ENCODE measurements at places on chromosomes 6 and 20.

DNA sequence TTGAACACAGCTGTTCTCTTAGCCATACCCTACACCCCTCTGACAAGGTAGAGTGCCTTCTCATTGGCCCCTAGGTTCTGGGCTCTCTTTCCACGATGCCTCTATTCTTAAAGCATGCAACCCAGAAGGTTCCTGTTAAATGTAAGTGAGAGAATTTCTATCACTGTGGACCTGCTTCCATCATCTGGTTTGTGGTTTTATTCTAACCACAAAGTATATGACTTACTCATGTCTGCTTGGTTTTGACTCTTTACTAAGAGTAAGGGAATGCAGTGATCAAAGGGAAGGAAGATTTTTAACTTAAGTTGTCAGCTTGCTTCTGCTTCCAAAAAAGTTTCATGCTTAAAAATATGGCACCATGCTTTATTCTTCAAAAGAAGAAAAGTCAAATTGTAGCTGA lies 80.2 kb downstream of the ANKEF1 start:
- no peak for DNase-seq

- DNase-seq: no peak
Measured at GRCh38 chr20:46803123-46804020, 91.3 kb upstream of the EYA2 start.

DNA sequence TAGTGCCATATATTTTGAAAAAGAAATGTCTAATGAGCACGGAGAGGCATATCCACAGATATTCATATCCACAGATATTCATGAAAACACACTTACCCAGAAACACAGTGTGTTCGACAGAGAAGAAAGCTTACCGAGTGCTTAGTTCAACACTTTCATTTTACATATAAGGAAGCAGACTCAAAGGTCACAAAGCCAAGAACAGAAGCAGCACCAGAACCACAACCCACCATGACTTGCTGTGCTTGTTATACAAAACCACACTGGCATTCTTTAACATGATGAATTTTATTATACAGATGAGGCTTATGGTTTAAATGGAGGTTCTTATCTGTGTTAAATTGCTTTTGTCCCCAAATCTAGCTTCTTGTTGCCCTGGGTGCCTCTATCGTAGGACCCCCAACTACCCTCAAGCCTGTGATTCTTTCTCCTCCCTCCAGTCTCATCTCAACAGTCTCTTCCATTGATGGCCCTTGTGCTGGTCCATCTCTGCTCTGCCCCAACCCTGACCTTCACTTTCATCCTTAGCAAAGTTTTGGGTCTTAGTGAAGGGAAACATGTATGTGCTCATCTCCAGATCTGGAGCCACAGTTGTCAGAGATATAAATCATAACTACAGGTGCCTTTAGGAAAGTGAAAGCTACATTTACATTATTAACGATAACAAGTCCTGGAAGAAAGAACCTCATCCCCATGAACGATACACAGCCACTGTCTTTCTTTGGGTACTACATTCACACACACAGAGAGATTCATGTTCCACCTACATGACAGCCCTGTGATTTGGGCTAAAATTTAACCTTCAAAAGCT lies 40.0 kb downstream of the SF3B5 start:
- no peak for DNase-seq

GRCh38 chr6:24642061-24642460 lies 3.9 kb downstream of the KIAA0319 start:
- DNase-seq: no peak

DNA sequence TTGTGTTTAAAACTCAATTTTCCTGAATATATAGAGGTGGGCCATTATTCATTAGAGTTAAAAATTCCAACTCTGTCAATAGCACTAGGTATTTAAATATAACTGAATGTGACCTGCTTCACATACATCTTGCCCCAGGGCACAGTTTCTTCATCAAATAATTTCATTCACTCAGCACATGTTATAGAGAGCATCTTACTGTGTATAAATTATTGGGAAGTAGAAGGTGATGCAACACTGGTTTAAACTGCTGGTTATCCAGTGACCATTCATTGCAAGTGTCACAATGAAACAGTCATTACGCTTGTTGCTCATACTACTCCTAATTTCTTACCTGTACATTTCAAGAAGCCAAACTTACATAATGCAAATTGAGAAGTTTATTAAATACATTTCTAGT lies 93.4 kb downstream of the KHDRBS2 start:
- DNase-seq: no peak

DNA sequence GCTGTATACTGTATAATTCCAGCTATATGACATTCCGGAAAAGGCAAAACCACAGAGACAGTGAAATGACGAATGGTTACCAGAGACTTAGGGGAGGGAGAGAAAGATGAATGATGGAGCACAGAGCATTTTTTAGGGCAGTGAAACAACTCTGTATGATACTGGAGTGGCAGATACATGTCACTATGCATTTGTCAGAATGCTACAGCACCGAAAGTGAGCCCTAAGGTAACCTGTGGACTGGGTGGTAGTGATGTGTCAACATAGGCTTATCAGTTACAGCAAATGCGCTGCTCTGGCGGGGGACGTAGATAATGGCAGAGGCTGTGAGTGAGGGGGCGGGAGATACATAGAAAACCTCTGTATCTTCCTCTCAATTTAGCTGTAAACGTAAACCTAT lies 201.3 kb upstream of the SSTR4 start:
- DNase-seq: no peak

GRCh38 chr20:51532577-51533191 lies 9.8 kb downstream of the NFATC2 start:
- no peak for DNase-seq

DNA sequence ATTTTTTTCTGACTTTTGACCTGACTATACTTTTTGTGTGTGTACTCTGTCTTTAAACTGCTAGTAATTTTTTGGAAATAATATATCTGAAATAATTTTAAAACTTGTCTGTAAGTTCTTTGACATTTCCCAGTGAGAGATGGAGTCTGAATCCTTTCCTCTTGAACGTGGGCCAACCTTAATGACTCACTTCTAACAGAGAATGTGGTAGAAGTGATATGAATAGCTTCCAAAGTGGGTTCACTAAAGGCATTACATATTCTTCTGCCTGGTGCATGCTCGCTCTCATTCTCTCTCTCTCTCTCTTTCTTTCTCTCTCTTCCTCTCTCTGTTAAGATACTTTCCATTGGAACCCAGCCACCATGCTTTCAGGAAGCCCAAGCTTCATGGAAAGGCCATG lies 108.7 kb upstream of the FERMT1 start:
- no peak for DNase-seq

- no peak for DNase-seq
Measured at GRCh38 chr6:132190097-132190814, 211.0 kb downstream of the MOXD1 start.

DNA sequence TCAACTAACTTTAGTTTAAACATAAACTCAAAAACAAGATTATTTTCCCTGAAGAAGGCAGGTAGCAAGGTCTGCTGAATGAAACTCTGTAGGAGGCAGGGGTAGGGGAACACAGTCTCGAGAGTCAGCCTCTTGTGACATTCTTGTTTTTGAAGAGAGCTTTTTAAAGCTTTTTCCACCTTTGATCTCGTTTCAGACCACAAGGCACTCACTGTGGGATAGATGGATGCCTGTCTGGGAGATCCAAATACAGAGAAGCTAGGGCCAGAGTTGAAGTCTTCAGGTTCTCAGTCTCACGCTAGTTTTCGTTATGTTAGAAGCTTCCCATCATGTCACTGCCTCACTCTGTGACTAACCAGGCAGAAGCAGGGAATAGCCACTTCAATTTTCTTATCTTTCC lies 14.9 kb downstream of the F13A1 start:
- DNase-seq: no peak

DNA sequence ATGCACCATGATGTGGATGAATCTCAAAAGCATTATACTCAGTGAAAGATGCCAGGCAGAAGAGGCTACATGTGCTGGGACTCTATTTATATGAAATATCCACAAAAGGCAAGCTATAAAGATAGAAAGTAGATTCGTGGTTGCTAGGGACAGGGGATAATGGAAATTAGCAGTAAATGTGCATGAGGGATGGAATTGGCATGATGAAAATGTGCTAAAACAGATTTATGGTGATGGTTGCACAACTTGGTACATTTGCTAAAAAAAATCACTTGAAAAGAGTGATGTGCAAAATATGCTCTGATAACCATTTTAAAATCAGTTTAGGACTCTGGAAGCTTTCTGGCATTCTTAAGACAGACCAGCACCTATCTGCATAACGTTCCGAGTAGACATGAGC lies 61.6 kb downstream of the ALDH8A1 start:
- no peak for DNase-seq

GRCh38 chr20:31590717-31591225 lies 14.3 kb upstream of the ID1 start:
- DNase-seq: no peak

DNA sequence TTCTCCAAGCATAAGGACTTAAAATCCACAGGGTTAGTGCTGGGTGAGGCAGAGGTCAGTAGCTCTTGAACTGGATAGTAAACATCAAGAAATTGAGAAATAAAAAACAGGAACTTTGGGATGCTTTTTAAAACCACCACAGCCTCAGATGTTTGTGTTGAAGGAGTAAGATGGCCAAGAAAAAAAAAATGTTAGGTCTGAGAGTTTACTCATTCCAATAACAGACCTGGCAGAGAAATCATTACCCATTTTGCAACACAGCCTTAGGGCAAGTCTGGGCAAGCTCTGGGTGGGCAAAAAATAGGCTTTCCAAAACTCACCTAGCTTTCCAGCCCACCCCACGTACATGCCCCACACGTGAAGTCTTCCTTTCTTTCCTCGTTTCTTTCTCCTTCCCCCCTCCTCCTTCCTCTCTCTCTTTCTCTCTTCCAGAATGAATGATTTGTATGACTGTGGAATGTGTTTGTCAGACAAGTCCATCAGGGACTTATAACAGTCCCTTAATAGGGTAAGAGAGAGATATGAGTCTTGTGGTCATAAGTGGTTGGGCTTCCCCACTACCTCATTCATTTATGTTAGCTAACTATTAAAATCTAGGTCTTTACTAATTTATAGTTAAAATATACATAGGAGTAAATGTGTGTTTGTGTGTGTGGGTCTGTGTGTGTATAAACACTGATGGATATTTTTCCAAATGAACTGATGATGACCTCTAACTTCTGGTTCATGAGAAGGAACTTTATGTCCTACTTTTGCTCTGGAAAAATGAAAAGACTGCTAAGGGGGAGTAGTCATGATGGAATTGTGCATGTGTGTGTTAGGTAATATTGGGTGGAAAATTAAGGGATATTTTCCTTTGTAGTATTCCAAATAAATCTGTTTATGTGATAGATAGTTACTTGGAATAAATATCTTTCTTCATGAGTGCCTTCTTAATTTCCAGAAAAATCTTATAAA lies 18.0 kb upstream of the DSE start:
- no peak for DNase-seq

DNA sequence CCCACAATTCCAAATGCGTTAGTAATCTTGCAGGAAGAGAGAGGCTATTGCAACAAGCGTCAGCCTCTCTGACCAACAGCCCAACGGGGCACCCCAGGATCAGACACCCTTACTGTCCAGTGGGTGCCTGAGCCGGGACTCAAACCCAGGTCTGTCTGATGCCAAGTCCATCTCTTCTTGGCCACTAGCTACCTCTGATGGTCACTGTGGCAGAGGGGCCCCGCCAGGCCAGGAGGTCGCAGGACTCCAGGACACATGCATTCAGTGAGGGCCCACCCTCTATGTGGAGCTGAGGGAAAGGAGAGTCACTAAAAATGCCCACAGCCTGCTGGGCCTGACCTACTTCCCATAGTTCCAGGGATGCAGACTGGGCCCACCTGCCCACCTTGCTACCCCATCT lies 83.3 kb downstream of the PREX1 start:
- DNase-seq: no peak

- DNase-seq: no peak
Measured at GRCh38 chr6:142851601-142852000, 93.4 kb downstream of the HIVEP2 start.

DNA sequence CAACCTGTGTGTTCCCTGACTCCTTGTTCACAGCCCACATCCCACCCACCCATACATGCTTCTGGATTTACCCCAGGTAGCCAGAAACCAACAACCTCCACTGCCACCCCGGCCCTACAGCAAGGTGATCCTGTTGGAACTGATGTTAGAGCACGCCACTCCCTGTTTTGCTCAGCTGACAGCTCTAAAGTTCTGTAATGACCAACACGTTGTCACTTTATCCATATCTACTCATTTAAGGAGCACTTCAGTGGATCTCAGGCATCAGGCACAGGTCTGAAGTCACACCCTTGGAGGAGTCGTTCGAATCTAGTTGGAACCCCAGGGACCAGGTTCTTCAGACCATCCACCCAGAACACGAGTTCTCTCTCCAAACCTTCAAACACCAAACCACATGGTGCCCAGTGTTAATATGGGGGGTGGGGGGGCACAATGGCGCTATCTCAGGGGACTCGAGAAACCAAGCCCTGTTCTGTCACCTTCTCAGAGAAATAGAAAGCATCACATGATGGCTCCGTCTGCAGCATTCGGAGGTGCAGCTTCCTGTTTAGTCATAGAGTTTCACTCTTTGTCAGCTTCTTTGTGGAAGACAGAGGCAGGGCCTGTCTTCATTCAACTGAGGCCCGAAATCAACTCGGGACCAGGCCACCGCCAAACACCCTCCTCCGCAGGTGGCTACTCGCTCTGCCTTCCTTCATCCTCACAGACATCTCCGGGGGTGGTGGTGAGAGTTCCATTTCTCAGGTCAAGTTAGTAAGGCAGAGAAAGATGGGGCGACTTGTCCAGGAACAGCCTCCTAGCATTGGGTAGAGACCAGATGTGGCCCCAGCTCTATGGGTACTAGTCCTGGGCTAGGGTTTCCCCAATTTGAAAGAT lies 142.2 kb downstream of the NFATC2 start:
- peak; percentile 56 for DNase-seq

DNA sequence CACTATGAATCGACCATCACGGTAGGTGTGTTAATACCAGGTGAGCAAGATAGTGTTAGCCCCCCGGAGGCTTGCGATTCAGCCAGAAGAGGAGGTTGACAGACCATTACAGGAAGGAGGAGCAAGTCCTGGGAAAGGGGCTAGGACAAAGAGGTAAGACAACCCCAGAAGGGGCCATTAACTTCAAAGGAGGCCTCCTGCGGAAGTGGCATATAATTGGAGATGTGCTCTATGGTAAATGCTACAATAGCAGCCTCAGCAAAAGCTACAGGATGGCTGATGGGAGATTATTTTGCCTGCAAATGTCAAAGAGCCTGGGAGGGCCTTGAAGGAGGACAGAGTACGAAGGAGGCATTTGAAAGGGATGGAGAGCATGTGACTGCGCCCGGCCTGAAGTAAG lies 108.6 kb upstream of the CITED2 start:
- DNase-seq: no peak

Measured in activated CD4-positive, alpha-beta T cell treated with anti-CD3 and anti-CD28 coated beads for 1 hour (primary cell).